Activated CD4-positive, alpha-beta T cell treated with anti-CD3 and anti-CD28 coated beads, Interleukin-2, amount 50 U/mL, for 48 hours (primary cell): ENCODE measurements at places on chromosomes 12 and 14.

DNA sequence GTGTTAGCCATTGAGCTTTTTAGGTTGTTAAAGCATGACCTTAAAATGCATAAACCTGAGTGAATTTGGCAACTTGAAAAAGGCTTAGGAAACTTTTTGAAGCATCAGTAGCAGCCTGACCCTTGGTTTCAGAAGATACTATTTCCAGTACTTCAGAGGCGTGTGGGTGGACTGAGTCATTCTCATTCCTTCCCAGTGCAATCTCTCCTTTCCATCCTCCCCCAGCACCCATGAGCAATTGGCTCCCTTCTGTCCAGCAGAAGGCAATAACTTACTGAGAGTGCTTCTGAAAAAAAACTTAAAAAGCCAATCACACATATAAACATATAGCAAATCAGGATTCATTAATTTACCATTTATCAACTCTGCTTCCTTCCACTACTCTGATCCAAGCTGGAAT lies 299.3 kb upstream of the STXBP6 start:
- DNase-seq = no peak

DNA sequence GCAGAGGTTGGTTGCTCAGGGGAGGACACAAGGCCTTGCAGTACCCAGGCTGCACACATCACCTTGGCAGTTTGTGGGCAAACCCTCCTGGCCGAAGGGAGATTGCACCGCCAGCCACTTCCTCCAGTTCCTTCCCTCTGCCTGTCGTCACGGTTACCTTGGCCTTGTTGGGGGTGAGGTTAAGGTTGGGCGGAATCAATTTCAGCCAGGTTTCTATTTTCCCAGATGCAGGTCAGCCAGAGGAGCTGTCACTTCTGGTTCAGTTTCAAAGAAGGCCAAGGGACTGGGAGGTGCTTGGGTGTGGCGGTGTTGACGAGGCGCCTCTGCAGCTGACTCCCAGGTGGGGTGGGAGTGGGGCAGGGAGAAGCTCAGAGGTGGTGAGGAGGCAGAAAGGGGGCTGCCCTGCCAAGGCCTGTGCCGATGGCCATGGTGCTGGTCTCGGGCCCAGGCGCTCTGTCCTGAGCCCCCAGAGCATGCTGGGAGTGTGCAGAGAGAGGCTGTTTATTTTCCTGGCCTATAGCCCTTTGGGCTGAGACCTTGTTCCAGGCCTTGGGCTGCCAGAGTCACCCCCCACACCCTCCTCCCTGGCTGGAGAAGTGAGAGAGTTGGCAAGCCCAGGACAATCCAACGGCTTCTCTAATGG lies 31.4 kb downstream of the JDP2 start:
- no peak for DNase-seq

DNA sequence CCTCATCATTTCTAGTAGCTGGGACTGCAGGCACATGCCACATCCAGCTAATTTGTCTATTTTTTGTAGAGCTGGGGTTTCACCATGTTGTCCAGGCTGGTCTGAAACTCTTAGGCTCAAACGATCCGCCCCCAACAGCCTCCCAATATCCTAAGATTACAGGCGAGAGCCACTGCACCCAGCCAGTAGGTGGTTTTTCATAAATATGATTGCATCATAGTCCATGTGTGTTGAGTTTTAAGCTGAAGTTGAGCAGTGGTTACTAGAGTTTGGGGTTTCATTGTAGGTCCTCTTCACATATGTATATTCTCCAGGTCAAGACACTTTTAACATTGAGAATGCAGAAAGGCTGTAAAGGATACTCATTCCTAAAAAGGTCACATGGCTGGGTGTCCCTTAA lies 13.1 kb upstream of the TNS2 start:
- no peak for DNase-seq

DNA sequence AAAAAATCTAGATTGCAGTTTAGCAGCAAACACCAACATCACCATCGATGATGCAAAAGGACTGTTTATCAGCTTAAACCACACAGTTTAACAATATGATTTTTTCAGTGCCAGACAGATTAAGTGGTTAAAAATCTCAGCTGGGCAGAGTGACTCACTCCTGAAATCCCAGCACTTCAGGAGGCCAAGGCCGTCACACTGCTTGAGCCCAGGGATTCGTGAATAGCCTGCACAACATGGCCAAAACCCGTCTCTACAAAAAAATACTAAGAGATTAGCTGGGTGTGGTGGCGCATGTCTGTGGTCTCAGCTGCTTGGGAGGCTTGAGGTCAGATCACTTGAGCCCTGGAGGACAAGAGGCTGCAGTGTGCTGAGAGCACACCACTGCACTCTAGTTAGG lies 8.9 kb downstream of the RSRC2 start:
- no peak for DNase-seq

DNA sequence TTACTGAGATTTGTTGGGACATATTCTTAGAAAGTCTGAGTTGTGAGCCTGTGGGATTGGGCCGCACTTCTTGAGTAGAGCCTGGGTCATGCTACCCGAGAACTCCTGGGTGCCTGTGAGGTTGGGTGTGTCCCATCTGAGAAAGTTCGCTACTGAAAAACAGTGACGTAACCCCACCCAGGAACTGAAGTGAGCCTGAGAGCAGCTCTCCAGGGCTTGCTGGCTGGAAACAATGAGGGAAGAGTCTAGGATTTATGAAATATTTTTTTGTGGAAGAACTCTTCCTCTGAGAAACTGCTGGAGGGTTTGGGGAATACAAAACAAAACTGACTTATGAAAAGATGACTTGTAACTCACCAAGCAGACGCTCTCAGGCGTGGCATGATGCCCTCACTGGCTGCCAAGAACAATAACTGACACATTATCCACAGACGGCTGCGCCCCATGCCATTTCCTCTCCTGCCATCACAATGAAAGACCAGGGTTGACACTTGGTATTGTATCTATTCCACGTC lies 69.2 kb downstream of the RASSF3 start:
- DNase-seq = peak; percentile 52

GRCh38 chr14:103067231-103067954 lies 10.0 kb upstream of the CDC42BPB start:
- no peak for DNase-seq

GRCh38 chr14:27623782-27624181 lies 1025.9 kb upstream of the NOVA1 start:
- no peak for DNase-seq

DNA sequence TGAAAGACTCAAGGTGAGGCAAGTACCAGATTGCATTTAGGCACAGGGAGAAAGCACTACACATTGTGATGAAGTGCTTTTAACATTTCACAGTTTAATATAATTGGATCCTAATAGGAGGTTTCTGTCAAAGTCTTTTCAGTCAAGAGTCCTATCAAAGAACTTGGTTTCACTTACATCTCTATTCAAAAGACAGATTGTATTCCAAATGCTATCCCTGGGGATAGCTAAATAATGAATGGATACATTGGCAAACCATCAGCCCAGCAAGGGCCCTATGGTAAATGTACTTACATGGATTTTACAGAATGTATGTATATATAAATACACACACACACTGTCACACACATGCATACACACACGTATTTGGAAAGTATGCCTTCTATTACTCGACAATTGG lies 655.5 kb upstream of the FLRT2 start:
- no peak for DNase-seq

GRCh38 chr12:13724136-13724535 lies 257.3 kb downstream of the GRIN2B start:
- DNase-seq = no peak

- DNase-seq = no peak
These were observed 463.6 kb upstream of the MIS18BP1 start for GRCh38 chr14:45716572-45716971.

DNA sequence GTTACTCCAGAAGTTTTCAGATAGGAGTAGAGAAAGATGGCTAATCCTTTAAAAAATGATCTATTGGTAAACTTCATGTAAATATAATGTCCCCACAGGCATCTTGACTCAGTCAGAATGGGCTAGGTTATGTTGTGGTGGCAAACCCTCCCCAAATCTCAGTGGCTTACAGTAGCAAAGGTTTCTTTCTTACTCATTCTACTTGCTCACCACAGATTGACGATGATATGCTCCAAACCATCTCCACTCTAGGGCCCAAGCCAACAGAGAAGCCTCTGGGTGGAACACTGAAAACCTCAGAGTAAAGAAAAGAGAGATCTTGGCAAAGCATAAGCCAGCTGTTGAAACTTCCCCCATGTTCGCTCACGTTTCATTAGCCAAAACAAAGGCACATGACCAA lies 146.4 kb downstream of the EMP1 start:
- DNase-seq = peak; percentile 52

DNA sequence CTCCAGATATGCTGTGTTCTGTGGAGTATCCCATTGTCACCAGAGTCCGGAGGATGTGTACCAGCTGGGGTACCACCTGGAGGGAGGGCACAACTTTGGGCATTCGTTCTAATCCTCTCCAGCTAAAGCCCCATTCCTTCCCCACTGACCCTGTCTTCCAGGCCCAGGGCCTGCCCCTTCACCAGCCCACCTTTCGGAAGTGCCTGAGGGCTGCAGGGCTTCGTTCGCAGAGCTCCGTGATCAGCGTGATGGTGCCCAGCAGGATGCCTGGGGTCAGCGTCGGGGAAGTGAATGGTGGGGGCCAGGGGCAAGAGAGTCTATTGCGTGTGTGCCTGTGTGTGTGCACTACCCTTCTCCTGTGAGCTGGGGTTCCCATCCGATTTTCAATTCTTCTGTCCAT lies 2.0 kb downstream of the AP1G2 start:
- no peak for DNase-seq

GRCh38 chr14:74578479-74578878 lies 33.6 kb downstream of the LTBP2 start:
- DNase-seq = no peak

GRCh38 chr12:50597200-50598195 lies 92.7 kb downstream of the DIP2B start:
- DNase-seq = peak; percentile 52

- DNase-seq = no peak
These were observed 46.2 kb upstream of the GRIP1 start for GRCh38 chr12:66725031-66725430.

DNA sequence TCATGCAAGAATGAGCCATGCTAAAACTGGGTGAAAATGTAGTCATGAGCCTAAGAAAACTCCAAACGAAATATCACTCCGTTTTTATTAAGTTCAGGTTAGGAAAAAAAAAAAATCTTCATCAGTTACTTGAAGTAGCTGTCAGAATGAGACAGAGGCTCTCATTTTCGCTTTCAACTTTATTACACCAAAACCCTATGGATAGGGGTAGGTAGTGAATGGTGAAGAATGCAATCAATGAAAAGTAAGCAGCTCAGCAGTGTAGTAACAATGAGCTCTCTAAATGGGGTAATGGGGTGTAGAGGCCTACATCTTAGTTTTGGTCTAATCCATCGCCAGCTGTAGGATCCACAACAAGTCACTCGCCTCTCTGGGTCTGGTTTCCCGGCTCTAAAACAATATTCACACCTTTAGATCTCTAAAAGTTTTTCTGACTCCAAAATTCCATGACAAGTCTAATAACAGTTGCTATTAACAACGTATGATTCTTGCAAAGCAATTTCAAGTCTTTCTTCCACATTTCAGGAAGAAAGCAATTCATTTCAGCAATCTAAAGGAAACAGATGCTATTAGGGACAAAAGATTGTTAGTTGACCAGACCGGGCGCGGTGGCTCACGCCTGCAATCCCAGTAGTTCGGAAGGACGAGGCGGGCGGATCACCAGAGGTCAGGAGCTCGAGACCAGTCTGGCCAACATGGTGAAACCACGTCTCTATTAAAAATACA lies 1.7 kb downstream of the BTBD7 start:
- no peak for DNase-seq

DNA sequence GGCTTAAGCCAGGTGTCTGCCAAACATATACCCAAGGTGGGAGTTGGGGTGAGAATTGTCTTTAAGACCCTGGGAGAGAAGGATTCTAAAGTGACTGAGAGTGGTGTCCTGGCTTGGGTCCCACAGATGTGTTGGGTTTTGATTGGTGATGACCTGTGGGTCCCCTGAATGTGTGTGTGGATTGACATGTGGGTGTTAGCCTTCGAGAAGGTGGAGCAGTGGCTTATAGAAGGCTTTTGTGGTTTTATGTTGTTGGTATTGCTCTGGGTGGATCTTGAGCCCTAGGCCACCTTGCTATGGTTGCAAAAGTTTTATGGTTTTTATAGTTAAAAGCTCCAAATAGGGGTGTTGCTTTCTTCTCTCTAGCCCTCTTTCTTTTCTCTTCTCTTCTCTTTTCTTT lies 29.7 kb downstream of the PLEKHG3 start:
- DNase-seq = no peak

DNA sequence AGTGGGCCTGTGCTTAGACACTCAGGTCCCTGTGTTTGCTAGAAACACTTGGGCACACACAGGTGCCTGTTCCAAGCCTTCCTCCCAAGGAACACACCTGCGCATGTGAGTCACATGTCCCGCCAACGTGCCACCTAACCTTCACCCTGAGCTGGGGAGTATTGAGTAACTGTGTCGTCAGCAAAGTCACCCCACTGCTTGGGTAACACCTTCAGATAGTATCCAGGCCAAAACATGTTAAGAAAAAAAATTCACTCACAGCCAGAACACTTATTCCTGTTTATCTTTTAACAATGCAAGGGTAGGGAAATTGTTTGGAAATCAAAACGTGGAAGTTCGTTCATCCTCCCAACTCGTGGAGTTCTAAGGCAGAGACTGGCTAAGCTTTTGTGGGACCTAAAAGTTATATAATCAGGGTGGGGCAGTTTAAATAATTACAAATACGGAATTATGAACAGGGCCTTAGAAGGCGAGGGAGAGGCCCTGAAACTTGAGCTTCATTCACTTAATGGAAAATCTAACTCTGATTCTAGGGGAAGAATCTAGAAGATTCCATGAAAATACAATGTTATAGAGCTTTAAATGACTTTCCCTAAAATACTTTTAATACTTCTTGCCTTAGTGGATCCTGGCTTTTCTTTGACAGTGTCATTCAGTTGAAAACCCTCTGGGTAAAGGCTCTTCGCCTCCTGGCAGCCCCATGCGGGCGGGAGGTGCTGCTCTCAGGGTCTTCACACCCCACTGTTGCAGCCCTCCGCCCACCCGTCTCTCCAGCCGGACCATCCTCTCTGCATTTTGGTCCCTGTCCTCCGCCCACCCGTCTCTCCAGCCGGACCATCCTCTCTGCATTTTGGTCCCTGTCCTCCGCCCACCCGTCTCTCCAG lies 30.3 kb upstream of the ADIPOR2 start:
- DNase-seq = peak; percentile 40

GRCh38 chr12:7629465-7629864 lies 36.2 kb downstream of the APOBEC1 start:
- DNase-seq = no peak

GRCh38 chr14:63659726-63660125 lies 18.1 kb upstream of the WDR89 start:
- DNase-seq = no peak

DNA sequence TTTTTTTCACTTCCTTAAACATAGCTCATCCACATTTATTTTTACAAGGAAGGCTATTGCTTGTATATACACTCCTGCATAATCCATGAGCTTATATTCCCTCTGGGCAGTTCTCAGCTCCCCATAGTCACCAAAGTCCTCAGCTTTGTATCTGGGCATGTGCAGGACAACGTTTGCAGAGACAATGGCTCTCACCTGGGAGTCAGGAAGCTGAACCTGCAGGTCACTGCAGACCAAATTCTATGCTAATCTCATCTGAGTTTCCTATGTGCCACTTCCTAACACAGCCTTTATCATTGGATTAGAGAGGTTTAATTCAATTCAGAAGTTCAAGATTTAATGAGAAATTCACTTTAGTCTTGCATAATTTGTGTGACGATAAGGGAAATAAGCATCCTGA lies 131.5 kb downstream of the KCNK10 start:
- DNase-seq = no peak
